Prostate gland (tissue), 2 donors: ENCODE measurements at places on chromosomes 12 and 14. TPM values are rescaled to one million over a fixed set of nuclear protein-coding genes. Genes with fewer than 3 reads are reported as not detected.

The GPRC5D gene
- not detected for total RNA-seq

The PKP2 gene
- 35.2 TPM for total RNA-seq

The IL23A gene
- total RNA-seq: not detected

The OR6C70 gene
- total RNA-seq: not detected

The CLMN gene
- total RNA-seq: 39.3 TPM

The TMEM229B gene
- 5.7 TPM for total RNA-seq

- no peaks in the 10 kb centered on the region for H3K4me1 ChIP-seq
- no peak for DNase-seq
- H3K27me3 ChIP-seq: no peaks in the 10 kb centered on the region
- no peak overlapping the region for H3K27ac ChIP-seq
- H3K4me3 ChIP-seq: no peak overlapping the region
- no peaks in the 10 kb centered on the region for H3K36me3 ChIP-seq
Measured at GRCh38 chr12:85509857-85510256, 229.8 kb downstream of the ALX1 start.

DNA sequence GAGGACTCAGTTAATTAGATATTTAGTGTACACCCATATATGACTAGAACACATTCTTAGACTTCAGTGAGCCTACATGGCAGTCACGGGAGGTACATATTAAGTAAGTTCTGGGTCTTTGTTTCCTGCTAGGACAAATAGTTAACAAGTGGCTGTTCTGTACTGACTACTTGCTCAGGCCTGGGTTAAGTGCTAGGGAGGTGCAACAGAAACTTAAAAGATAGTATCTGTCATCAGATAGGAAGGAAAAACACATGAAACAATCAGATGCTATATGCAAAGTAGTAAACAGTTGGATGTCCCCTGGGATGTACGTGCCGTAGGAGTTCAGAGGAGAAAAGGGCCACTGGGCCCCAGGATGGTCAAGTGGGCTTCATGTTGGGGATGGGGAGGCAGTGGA lies 59.5 kb downstream of the SLC4A8 start:
- H3K36me3 ChIP-seq: no peaks in the 10 kb centered on the region
- DNase-seq: no peak
- no peak overlapping the region for H3K4me3 ChIP-seq
- H3K27me3 ChIP-seq: no peaks in the 10 kb centered on the region

- H3K27me3 ChIP-seq: no peaks in the 10 kb centered on the region
- H3K4me3 ChIP-seq: no peak overlapping the region
- no peak for DNase-seq
- no peak overlapping the region for H3K27ac ChIP-seq
- no peaks in the 10 kb centered on the region for H3K36me3 ChIP-seq
Measured at GRCh38 chr12:45363903-45364302, 148.0 kb downstream of the ANO6 start.

DNA sequence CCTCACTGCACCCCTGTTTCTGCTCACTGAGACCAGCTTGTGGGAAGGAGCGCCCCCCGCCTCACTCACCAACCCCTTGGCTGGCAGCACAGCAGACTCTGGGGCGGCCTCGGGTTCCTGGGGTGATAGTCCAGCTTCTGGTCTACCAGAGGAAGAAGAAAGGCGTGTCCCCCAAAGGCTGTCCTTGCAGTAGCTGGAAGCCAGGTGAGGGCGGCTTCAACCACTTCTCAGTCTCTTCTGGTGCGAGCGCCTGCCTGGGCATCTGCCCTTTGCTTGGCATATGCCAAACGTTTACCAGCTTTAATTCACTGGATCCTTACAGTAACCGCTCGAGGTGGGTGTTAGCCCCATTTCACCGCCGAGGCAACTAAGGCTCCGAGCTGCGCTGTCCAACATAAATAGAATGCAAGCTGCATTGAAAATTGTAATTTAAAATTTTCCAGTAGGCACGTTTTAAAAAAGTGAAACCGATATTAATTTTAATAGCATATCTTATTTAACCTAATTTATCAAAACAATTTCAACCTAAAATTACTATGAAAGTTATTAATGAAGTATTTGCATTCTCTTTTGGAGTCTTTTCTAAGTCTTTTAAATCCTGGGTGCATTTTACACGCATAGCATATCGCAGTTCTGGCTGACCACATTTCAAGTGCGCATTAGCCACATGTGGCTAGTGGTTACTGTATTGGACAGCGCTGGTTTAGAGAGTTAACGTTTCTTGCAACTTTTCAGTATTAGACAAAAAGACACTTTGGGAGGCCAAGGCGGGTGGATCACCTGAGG lies 872 bp downstream of the FAM177A1 start:
- DNase-seq: peak; percentile 51
- H3K27me3 ChIP-seq: no peaks in the 10 kb centered on the region
- peak overlapping the region; percentile 98 for H3K27ac ChIP-seq
- H3K4me3 ChIP-seq: peak overlapping the region; percentile 74
- H3K4me1 ChIP-seq: no peaks in the 10 kb centered on the region
- H3K36me3 ChIP-seq: no peaks in the 10 kb centered on the region

DNA sequence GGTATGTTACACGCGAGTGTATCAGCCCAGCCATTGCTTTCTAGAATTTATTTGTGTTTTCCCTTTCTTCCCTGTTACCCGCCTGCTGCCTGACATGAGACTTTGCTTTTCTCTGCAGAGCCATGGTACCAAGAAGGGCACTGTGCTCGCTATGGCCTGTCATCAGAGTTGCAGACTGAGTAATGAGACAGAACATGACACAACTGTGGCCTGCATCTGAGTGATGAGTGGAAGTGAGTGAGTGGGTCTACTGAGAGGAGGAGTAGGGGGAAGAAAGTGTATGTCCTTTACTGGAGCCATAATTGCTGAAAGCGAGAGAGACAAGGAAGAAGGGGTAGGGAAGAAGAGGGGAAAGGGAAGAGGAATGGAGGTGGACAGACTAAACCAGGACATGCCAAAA lies 2.9 kb downstream of the RILPL1 start:
- no peaks in the 10 kb centered on the region for H3K27me3 ChIP-seq
- DNase-seq: no peak
- no peak overlapping the region for H3K4me3 ChIP-seq
- no peaks in the 10 kb centered on the region for H3K36me3 ChIP-seq

- peaks cover 3% of the 10 kb centered on the region for H3K36me3 ChIP-seq
- DNase-seq: no peak
- no peak overlapping the region for H3K4me3 ChIP-seq
- H3K27ac ChIP-seq: no peak overlapping the region
Measured at GRCh38 chr14:21091821-21092272, 6.6 kb downstream of the ZNF219 start.

GRCh38 chr12:13851828-13852227 lies 129.6 kb downstream of the GRIN2B start:
- H3K36me3 ChIP-seq: no peaks in the 10 kb centered on the region
- no peak overlapping the region for H3K27ac ChIP-seq
- H3K4me1 ChIP-seq: no peaks in the 10 kb centered on the region
- H3K27me3 ChIP-seq: no peaks in the 10 kb centered on the region
- DNase-seq: no peak
- no peak overlapping the region for H3K4me3 ChIP-seq

DNA sequence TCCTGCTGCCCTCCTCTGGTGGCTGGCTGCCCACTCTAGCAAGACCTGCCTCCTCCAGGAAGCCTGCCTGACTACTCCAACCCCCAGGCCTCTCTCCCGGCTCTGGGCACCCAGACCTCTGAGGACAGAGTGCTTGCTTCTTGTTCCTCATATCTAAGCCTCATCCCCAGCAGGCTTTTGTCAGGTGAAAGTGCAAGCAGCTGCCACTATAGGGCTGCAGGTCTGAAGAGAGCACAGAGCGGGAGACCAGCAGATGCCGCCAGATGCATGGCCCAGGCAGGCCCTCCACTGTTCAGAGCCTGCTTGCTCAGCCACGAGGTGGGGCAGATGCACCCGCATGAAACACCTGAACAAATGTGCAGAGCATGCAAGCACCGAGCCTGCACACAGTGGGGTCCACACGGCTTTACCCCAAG lies 73.0 kb downstream of the SERPINA3 start:
- DNase-seq: no peak
- H3K27ac ChIP-seq: no peak overlapping the region
- no peaks in the 10 kb centered on the region for H3K36me3 ChIP-seq
- H3K4me1 ChIP-seq: no peaks in the 10 kb centered on the region
- H3K27me3 ChIP-seq: no peaks in the 10 kb centered on the region
- no peak overlapping the region for H3K4me3 ChIP-seq

DNA sequence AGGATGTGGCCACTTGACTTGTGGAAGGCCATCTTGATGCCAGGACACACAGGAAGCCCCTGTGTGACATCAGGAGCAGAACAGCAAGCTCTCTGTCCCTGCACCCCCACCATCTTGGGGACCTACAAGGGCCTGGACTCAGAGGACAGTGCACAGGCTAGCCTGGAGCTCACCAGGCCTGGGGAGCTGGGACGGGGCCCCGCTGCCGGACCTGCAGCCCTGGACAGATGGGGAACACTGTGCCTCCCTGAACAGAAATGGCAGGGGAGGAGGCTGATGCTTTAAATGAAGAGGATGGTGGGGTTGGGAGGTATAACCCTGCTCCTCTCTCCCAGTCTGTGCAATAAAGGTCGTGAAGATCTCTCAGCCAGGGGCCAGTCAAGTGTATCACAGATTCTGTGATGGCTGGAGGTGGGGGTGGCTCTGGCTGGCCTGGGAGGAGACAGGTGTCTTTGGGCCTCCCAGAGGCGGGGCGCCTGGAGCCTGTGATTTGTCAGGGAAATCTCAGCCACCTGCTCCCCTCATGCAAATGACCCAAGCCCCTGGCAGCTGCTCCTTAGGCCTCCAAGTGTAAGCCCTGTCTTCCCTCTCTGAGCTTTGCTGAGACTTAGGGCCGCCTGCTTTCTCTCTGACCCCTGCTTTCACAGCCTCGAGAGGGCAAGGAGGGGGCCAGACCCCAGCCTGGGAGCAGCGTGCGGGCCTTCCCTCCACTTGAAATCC lies 1.1 kb upstream of the GNB3 start:
- DNase-seq: no peak
- no peaks in the 10 kb centered on the region for H3K4me1 ChIP-seq
- no peaks in the 10 kb centered on the region for H3K27me3 ChIP-seq
- H3K27ac ChIP-seq: no peak overlapping the region
- no peak overlapping the region for H3K4me3 ChIP-seq
- H3K36me3 ChIP-seq: no peaks in the 10 kb centered on the region

DNA sequence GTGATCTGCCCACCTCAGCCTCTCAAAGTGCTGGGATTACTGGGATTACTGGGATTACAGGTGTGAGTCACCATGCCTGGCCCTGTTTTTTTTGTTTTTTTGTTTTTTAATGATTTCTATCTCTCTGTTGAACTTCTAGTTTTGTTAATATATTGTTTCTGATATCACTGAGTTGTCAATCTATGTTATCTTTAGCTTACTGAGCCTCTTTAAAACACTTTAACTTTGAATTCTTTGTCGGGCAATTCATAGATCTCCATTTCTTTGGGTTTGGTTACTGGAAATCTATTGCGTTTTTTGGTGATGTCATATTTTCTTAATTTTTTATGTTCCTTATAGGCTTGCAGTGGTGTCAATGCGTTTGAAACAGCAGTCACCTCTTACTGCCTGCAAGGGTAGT lies 9.2 kb upstream of the KLRG1 start:
- H3K4me1 ChIP-seq: no peaks in the 10 kb centered on the region
- no peaks in the 10 kb centered on the region for H3K36me3 ChIP-seq
- no peak overlapping the region for H3K27ac ChIP-seq
- H3K27me3 ChIP-seq: no peaks in the 10 kb centered on the region

DNA sequence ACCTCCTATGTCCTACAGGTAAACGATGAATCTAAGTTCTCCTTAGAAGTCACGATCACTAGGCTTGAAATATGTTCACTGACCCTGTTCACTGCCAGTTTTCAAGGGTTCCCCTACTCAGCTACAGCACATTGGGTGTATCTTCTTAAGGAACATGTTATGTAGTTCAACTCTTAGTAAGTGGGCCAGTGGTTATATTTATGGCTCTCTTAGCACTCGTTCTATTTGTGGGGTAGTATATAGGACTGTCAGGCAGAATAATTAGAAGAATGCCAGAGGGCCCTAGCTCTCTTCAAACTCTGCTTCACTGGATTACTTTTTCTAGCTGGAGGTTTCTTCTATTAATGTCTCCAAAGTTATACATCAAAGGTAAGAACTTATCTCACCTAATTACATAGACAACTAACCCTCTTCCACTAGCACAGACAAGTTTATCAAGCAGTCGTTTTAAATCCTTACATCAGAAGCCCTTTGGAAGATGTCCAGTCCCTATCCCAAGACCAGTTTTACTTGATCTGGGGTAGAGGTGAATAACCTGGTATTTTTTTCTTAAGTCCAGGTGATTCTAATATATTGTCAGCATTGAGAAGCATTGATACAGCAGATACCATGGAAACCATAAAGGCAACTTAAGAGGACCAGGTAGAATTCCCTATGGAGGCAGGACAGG lies 39.6 kb downstream of the ZFYVE26 start:
- H3K4me3 ChIP-seq: no peak overlapping the region
- peaks cover 31% of the 10 kb centered on the region for H3K36me3 ChIP-seq
- no peaks in the 10 kb centered on the region for H3K4me1 ChIP-seq
- no peak for DNase-seq

GRCh38 chr14:36519431-36520321 lies at the start of gene NKX2-1:
Gene NKX2-1 (minus strand): TSS chr14:36520232. CDS start chr14:36520129, 103 bp downstream.
- H3K27me3 ChIP-seq: peaks cover 92% of the 10 kb centered on the region
- peaks cover 12% of the 10 kb centered on the region for H3K4me1 ChIP-seq
- H3K4me3 ChIP-seq: peak within 1 kb of the TSS; percentile 14
- no peaks in the 10 kb centered on the region for H3K36me3 ChIP-seq
- DNase-seq: no peak

GRCh38 chr12:96176575-96176974 lies 17.6 kb upstream of the ELK3 start:
- no peaks in the 10 kb centered on the region for H3K36me3 ChIP-seq
- H3K27me3 ChIP-seq: no peaks in the 10 kb centered on the region
- no peak overlapping the region for H3K4me3 ChIP-seq
- DNase-seq: no peak
- H3K27ac ChIP-seq: no peak overlapping the region

- no peaks in the 10 kb centered on the region for H3K36me3 ChIP-seq
- H3K4me1 ChIP-seq: peaks cover 5% of the 10 kb centered on the region
- H3K27me3 ChIP-seq: no peaks in the 10 kb centered on the region
- no peak overlapping the region for H3K27ac ChIP-seq
Measured at GRCh38 chr14:73995977-73996378, 23.1 kb downstream of the ENTPD5 start.

DNA sequence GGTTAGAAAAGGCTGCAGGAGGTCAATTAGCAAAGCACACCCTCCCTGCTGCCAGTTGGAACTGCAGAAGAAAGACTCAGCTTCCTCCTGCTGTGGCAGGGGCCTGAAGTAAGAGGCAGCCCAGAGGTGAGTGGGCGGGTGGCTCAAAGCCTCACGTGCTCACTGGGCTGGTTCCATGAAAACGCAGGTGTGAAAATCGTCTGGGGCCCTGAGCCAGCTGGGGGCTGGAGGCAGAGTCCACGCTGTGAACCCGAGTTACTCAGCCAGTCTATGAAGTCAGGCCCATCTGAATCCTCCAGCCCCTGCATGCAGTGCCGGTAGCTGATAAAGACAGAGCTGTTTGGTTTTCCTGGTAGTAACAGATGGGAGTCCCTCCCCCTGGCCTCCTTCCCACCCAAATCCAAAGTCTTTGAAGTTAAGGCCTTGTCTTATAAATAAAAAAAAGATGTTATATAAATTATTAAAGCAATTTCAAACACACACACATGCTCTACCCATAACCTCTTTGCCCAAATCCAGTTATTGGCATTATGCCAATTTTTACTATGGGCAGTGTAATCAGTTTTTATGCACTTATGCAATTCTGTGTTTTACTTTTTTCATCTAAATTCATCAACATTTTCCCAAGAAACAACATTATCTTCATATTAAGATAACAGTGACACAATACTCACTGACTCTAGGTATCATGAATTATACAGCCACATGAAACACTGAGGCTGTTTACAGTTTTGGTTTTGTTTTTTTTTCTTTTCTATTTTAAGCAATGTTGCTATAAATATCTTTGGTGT lies 57.9 kb upstream of the PNMA1 start:
- peaks cover 11% of the 10 kb centered on the region for H3K4me1 ChIP-seq
- H3K27me3 ChIP-seq: no peaks in the 10 kb centered on the region
- H3K4me3 ChIP-seq: no peak overlapping the region
- DNase-seq: peak; percentile 45
- H3K27ac ChIP-seq: peak overlapping the region; percentile 38
- no peaks in the 10 kb centered on the region for H3K36me3 ChIP-seq
